ENCODE measurements at places on chromosomes 6 and 20.

GRCh38 chr6:56477241-56477640 is 165.4 kb downstream of the DST start:
- DNase-seq = no peak

- DNase-seq = no peak
These were observed 31.2 kb upstream of the RIPK1 start for GRCh38 chr6:3036861-3037637.

DNA sequence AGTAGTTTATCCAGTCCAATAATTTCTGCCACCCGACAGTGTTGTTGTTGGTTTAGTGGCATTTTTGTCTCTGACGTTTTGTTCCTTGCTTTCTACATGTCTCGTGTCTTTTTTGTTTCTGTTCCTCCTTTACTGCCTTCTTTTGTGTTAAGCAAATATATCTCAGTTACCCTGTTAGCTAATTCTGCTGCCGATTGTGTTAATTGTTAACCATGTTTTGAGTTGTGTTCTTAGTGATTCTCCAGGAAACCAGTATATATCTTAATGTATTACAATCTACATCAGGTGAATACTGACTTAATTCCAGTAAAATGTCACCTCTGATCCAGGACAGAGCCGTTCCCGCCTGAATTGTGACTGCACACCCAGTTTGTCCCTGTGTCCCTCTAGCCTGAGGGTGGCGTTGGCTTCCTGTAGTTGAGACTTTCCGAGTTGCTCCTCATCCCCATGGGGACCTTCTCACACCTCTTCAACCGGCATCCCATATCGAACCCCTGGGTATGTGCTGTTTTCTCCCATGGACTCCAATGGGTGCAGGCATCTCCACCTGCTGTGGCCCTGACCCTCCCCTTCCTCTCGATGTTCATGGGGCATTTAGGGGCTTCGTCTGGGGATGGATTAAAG is 35.8 kb upstream of the BHLHE23 start:
- DNase-seq = no peak

DNA sequence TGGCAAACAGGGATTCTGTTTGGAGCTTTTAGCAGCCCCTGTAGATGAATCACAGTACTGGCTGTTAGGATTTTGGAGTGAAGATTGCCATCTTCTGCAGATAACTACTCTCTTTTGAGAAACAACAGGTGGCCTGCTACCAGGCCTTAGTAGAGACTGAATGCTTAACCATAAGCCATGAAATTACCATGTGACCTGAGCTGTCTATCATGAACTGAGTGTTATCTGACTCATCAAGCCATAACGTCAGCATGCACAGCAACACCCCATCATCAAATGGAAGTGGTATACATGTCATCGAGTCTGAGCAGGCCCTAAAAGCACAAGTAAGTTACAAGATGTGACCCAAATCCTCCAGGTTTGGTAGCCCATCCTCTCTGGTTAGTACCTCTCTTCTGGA is 132.6 kb downstream of the GPR63 start:
- no peak for DNase-seq

DNA sequence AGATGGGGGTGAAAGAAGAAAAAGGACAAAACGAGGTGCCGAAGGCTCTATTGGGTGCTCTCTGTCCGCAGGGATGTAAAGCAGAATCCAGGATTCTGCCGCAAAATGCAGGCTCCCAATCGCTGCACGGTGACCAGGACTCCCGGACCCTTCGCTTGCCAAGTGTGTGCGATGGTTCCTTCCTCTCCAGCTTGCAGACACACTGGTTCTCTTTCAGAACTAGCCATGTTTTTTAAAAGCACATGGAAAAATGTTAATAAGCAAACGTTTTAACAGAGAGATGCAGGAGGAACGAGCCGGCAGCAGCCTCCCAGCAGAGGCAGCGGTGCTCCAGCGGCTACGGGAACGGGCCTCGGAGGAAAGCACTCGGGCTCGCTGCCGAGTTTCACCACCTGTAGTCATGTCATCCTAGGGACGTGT is 59.6 kb downstream of the ZNF831 start:
- no peak for DNase-seq

DNA sequence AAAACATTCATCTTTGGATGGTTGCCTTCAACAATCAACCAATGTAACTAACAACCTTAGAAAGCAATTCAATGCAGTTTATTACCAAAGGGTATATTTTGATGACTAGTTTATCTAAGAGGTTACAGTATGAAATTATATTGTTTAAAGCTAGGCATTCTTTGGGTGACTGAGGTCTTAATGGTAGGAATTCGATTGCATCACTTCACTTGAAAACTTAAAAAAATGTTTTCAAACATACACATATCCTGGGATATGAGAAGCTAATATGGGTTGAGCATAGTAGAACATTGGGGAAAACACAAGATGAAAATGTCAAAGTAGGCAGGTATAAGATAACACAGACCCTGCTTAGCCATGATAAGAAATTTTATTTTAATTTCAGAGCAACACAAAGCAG is 144.6 kb upstream of the BMP5 start:
- DNase-seq = no peak

DNA sequence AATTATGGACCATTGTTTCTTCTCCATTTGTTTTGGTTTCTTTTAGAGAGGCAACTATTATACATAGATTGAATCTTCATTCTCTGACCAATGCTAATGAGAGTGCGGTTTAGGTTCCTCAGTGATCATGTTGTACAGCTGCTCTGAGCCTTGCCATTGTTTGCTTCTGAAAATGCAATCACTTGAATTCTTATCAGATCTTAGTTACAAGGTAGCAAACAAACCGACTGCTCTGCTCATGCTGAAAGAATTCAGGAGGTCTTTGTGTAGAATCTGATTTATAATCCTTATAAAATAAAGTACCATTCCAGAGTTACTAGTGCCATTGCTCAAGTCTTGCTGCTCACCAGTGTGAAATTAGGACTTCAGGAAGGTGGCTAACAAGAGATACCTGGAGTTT is 569.1 kb upstream of the ID4 start:
- DNase-seq = no peak
